ENCODE measurements at places on chromosomes 3 and 15.
A peak's percentile ranks its signal among the peaks of the same experiment; 100 is the strongest.

GRCh38 chr15:99348412-99348811 lies 97.1 kb downstream of the LRRC28 start:
- DNase-seq = no peak

DNA sequence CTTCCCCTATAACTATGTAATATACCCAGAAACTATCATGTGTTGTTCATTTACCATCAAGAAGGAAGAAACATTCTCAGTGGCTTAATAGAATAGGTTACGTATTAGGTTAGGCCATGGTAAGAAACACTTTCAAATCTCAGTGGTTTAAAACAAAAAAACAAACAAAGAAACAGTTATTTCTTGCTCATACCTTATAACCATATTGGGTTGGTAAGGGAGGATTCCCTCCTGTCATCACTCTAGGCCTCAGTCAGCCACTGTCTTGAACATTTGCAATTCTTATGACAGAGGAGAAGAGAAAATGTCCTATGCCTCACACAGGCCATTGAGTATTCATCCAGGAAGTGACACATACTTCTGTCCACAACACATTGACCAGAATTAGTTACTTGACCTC lies 727.7 kb upstream of the NECTIN3 start:
- DNase-seq = no peak

GRCh38 chr3:15271785-15272381 lies 60.5 kb downstream of the SH3BP5 start:
- peak; percentile 63 for DNase-seq

DNA sequence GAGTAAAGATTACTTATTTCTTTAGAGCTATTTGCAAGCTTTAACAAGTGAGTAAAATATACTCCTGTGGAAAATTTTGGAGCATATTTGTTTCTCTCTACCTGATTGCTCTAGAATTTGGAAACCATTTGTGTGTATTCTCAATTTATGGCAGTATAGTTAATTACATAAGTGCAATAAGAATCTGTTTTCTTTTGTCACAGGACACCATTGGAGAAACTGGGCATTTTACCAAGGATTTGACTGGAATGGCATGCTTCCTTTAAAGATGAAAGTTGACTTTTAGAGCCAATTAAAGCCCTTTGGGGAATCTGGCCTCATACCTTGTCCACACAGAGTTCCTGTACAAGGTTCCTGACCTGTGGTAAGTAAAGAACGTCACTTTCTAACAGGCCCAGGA lies 38.4 kb downstream of the PAQR5 start:
- no peak for DNase-seq

DNA sequence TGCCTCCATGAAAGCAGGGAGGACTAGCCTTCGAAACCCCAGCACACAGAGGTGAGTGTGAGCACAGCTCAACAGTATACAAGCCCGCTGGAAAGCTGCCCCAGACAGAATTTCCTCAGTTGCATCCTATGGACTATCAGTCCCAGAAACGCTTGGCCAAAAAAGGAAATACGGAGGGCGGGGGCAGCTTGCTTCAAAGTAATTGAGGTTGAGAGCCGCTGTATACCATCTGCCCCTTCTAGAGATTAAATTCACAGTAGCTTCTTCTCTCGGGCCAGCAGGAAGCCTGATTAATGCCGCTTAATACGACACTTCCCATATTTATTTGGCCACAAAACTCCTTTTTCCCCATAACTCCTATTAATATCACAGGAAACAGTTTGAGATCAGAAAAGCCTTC lies 88.7 kb downstream of the LIPC start:
- DNase-seq = no peak

DNA sequence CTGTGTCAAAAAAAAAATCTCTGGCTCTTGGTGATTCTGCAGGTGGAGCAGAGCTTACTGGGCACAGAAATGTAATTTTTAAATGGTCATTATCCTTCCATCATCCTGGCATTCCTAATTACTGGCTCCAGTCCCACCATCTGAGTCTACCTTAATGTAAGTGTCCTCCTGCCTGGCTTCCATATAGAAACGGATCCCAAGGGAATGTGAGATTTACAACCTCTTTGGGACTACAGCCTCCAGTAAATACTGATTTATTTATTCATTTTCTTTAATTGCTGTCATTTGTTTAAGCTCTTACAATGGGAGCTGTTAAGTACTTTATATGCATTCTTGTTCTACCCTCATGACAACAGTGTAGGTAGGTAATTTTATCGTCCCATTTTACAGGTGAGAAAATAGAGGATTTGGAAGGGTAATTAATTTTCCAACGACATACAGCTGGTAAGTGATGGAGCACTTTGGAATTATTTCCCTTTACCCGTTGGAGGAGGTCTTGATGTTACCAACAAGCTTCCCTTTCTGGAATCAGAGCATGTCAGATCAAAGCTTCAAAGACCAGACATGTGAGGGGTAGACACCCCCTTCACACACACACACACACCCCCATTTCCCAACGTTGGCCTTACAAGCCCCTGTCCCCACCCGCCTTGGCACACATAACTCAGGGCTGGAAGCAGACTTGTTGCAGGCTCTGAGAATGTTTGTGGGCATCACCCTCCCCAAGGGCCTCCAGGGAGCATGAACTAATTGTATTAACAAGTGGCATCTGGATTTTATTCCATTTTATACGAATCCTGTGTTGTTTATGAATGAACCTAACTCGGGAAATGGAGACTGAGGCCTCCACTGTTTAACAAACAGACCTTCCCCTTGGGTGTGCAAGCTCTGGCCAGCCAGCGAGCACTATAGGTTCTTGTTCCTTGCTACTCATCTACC lies 116.9 kb downstream of the ALDH1A2 start:
- no peak for DNase-seq

Measured in stimulated activated CD4-positive, alpha-beta T cell treated with anti-CD3 and anti-CD28 coated beads, Interleukin-1b, Interleukin-23, amount 100 ng/mL, for 1 hour (primary cell).